Stimulated activated CD8-positive, alpha-beta memory T cell treated with anti-CD3 and anti-CD28 coated beads, Interleukin-7, amount 100 ng/mL, for 24 hours (primary cell): ENCODE measurements at places on chromosomes 5 and 9.

- no peak for DNase-seq
Observed at GRCh38 chr9:6150483-6150882, 65.1 kb upstream of the IL33 start.

GRCh38 chr5:135455876-135456237, 3.7 kb upstream of the TIFAB start:
- DNase-seq, result no peak

DNA sequence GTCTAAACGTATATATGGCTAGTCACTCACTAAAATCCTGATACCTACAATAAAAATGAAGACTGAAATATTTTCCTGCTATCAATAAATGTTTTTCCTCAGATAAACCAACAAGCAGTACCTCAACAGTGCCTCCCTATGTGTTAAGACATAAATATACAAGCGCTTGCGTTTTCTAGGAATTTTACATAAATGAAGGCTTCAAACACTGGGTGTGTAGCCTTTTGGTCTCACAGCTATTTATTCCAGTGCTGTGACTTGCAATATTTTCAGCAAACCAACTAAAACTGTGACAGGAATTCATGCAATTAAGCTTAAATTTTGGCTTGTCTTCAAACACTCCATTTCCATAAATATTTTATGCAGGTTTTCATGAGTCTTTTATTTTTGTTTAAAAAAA, 437.0 kb downstream of the BNC2 start:
- no peak for DNase-seq

DNA sequence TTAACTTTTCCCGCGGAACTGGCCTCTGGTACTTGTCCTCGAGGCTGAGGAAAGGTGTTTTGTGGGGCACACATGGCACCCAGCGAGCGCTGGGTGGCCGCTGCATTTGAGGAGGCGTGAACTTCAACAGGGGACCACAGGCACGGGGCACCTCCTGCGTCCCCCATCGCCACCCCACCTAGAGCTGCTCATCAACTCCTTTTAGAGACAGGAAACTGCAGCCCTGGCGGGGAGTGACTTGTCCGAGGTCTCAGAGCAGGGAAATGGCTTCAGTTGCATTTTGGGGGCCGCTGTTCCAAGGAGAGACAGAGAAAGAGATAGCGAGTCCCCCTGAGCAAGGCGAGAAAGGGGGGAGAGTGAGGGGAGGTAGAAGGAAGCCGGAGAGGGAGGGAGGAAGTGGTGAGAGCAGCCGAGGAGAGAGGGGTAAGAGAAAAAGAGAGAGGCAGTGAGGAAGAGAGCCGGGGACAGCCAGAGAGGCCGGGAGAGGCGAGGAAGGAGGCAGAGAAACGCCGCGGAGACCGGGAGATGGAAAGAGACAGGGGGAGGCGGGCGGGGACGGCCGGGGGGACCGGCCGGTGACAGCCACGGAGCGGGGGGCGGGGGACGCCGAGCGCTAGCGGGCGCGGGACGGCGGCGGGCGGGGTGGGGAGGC, 12.5 kb upstream of the LHX2 start:
- no peak for DNase-seq

- DNase-seq, result no peak
Observed at GRCh38 chr9:652914-653313, 188.6 kb upstream of the DMRT1 start.

DNA sequence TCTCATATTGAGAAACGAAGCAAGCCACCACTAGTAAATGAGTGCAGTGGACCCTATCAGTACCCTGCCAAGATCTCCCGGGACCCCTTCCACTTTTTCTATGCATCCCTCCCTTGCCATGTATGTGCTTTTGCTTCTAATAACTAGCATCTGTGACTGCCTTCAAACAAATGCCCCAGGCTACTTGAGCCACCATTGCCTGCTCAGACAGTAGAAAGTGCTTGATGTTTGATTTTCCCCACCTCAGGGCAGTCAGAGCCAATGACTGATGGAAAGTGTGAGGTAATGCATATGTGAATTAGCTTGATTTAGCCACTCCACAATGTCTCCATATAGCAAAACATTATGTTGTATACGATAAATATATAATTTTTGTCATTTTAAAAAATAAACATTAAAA, 797.3 kb upstream of the ACO1 start:
- DNase-seq, result no peak

GRCh38 chr9:135724186-135724787, 22.3 kb downstream of the KCNT1 start:
- DNase-seq, result no peak

DNA sequence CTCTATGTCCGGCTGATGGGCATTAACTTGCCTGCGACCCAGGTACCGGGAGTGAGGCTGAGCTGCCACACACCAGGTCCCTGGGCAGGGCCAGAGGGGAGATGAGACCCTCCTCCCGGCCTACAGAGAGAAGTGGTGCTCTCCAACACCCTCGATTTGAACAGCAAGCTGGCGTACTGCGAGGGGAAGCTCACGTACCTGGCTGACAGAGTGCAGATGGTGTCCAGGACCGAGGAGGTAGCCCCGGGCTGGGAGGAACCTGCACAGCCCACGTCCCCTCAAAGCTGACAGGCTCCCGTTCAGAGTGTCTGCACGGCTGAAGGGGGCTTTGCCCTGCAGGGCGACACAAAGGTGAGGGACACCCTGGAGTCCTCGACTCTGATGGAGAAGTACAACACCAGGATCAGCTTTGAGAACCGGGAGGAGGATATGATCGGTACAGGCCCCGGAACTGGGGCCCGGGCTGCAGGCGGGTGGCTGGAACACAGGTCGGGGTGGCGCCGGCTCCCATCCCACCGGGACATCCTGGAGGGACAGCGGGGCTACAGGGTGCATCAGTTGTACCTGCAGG, 1.0 kb upstream of the RABL6 start:
- DNase-seq, result no peak

DNA sequence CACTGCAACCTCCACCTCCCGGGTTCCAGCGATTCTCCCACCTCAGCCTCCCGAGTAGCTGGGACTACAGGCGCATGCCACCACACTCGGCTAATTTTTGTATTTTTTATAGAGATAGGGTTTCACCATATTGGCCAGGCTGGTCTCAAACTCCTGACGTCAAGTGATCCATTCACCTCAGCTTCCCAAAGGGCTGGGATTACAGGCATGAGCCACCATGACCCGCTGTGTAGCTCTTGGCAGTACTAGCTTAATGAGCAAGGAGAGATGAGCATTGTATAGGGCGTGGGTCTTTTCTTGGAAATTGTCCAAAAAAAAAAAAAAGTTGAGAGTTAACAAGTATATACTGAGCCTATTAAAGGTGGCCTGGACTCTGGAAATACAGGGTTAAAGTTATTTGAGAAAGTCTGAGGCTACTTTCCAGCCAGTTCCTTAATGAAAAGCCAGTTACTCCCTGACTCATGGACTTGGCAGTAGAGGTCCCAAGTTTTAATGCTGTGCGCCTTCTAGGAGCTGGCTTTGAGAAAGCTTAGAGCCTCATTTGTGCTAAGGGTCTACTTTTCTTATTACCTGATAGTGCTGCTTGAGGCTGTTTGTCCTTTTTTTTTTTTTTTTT, 4.2 kb upstream of the FGF18 start:
- no peak for DNase-seq

GRCh38 chr5:135615581-135616260, 36.9 kb upstream of the CXCL14 start:
- no peak for DNase-seq

GRCh38 chr5:179089502-179089901, 29.3 kb downstream of the ZNF354C start:
- no peak for DNase-seq

- DNase-seq, result no peak
Observed at GRCh38 chr9:108743901-108744371, 111.8 kb downstream of the ACTL7B start.

GRCh38 chr5:136132087-136132486, 558 bp upstream of the SMAD5 start:
- no peak for DNase-seq

GRCh38 chr9:71363286-71363961, 242.0 kb upstream of the TRPM3 start:
- no peak for DNase-seq

GRCh38 chr5:108966910-108967309, 219.2 kb downstream of the FER start:
- no peak for DNase-seq

DNA sequence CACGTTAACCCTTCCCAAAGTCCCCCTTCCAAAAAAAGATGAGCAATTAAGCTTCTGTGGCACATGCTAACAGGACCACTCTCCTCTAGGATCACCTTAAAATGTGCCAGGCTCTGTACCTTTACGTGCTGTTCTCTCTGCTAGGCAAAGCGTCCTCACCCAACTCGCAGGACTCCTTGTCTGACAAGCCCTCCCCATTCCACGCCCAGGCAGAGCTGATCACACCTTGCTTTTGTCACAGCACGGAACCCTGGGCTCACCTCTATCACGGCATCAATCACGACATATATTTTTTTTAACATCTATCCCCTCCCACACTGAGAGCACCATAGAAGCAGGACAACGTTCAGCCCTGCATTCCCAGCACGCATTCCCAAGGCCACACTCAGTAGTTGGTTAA, 47.1 kb downstream of the CDK5RAP2 start:
- no peak for DNase-seq

- no peak for DNase-seq
Observed at GRCh38 chr9:84152204-84152603, 171.6 kb downstream of the RMI1 start.

DNA sequence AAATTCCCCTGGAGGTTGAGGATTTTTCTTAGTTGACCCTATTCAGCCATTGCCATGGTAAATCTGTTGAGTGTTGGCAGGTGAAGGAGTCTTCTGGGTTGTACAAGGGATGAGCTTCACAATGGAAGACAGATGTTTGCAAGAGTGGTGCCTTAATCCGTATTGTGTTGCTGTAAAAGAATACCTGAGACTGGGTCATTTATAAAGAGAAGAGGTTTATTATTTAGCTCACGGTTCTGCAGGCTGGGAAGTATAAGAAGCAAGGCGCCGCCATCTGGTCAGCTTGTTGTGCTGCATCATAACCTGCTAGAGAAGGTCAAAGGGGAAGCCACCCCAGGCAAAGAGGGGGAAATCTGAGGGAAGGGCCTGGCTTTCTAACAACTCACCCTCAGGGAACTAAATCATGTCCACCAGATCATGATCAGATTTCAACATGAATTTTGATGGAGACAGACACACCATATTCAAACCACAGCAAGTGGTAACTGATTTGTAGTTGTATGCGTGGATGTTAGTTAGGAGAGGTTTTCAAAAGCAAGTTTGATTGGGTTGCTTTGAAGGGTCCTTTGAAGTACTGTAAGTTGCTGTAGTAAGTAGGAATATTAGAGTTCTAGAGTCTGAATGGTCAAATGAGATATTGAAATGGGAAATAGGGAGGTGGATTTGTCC, 2.5 kb downstream of the TNPO1 start:
- DNase-seq, result no peak

GRCh38 chr5:61734966-61735365, 402.9 kb downstream of the ZSWIM6 start:
- no peak for DNase-seq

- DNase-seq, result no peak
Observed at GRCh38 chr5:124847907-124848306, 101.5 kb upstream of the ZNF608 start.

DNA sequence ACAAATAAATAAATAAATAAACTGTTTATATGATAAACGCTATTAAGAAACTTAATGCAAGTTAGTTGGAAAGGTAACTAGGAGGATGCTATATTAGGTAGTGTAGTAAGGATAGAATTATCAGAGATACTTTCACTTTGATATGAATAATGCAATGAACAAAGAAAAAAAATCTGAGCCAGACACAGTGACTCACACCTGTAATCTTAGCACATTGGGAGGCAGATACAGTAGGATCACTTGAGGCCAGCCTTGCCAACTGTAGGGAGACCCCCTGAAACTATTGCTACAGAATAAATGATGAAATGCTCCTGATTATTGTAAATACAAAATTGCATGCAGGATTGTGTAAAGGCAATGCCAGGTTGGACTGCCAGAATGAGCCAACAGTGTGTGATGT, 109.2 kb downstream of the ANXA2R start:
- no peak for DNase-seq

GRCh38 chr9:4933177-4933576, 51.9 kb upstream of the JAK2 start:
- DNase-seq, result no peak

DNA sequence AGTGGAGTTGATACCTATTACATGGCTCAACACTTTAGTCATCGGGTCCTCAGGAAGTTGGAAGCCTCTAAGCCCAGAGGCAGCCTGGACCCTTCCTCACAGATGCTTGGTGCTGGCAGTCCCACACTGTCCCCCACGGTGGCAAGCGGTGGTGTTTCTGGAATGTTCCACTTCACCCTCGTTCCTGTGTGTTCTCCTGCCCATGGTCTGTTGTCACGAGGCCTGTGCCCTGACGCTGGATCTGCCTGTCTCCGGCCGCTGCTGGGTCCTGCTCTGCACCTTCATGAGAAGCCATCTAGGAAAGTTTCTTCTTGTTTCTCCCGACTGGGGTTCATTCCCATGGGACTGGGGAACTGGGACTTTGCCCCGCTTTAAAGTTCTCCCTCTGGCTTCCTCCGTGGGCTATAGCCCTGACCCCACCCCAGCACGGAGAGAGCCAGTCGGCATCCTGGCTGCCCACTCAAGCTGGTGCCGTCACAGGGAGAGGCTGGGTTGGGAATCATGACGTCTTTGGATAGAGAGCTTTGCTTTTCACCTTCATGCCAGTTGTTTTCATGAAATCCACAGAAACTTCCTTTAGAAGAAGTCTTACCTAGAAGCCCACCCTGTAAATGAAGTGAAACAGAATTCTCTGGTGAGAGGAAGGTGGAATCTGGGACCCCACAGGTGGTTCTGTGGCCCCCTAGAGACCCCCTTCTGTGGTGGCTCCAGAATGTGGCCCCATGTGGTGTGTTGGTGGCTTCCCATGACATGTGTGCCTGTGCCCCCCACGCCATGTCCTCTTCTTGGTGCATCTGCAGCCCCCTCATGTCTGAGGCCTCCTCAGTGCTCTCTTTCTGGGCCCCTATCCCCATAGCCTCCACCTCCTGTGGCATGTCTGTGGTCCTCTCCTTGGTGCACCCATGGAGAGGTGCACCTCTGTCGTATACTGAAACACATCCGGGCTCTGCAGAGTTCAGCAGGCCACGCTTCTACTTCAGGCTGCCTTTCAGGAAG, 43.8 kb downstream of the TRIP13 start:
- no peak for DNase-seq

GRCh38 chr5:81027481-81028058, 67.4 kb downstream of the RASGRF2 start:
- DNase-seq, result no peak

- DNase-seq, result no peak
Observed at GRCh38 chr9:89880161-89880560, 275.3 kb downstream of the GADD45G start.

DNA sequence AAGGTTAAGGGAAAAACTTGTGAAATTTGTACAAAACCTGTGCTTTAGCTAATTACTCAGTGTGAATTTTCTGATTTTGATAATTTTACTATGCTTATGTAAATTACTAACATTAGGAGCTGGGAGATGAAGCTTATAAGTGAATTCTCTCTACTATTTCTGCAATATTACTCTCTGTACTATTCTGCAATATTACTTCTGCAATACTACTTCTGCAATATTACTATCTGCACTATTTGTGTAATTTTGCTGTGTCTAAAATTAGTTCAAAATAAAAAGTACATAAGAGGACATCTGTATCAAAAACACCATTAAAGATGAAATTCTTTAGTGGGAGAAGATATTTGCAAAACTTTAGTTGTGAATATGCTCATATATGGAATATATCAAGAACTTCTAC, 62.9 kb downstream of the C9 start:
- DNase-seq, result no peak

GRCh38 chr5:167177736-167178135, 1113.7 kb upstream of the WWC1 start:
- no peak for DNase-seq
